ENCODE measurements at places on chromosomes 16 and 17. TPM values are rescaled to one million over a fixed set of nuclear protein-coding genes. Genes with fewer than 3 reads are reported as not detected.

Gene GRIN2C
- 0.11 TPM for total RNA-seq

Gene C16orf92
- total RNA-seq: not detected

Gene VMP1
- 364 TPM for total RNA-seq

Gene ZACN
- not detected for total RNA-seq

Gene TOM1L1
- 22.7 TPM for total RNA-seq

Gene PRPF8
- total RNA-seq: 135 TPM

Gene KRTAP9-9
- not detected for total RNA-seq

Gene B4GALNT2
- total RNA-seq: not detected

Gene PKMYT1
- total RNA-seq: 4.8 TPM

Gene ARHGDIG
- 0.22 TPM for total RNA-seq

Gene HOXB1
- not detected for total RNA-seq

Gene SMIM36
- total RNA-seq: not detected

Gene CENPT
- total RNA-seq: 25.9 TPM

Gene RMI2
- total RNA-seq: 5.7 TPM

Gene SRRM2
- 88.5 TPM for total RNA-seq

Gene PLD6
- 2.1 TPM for total RNA-seq

Gene FBF1
- 9.5 TPM for total RNA-seq

Gene AOC2
- 1.3 TPM for total RNA-seq

Gene ARL4D
- 21.6 TPM for total RNA-seq

Gene ITGAD
- not detected for total RNA-seq

Gene CCDC137
- total RNA-seq: 7.2 TPM

Gene RAP1GAP2
- 12.9 TPM for total RNA-seq

Gene MAP3K14
- total RNA-seq: 6.0 TPM

Gene OTOP2
- not detected for total RNA-seq

Gene GSDMA
- 0.39 TPM for total RNA-seq

Gene NHLRC4
- 0.65 TPM for total RNA-seq

Gene RAB26
- total RNA-seq: 0.86 TPM
